ENCODE measurements at places on chromosomes 7 and 10.

GRCh38 chr10:111739125-111739873, 444.3 kb downstream of the GPAM start:
- DNase-seq = no peak

DNA sequence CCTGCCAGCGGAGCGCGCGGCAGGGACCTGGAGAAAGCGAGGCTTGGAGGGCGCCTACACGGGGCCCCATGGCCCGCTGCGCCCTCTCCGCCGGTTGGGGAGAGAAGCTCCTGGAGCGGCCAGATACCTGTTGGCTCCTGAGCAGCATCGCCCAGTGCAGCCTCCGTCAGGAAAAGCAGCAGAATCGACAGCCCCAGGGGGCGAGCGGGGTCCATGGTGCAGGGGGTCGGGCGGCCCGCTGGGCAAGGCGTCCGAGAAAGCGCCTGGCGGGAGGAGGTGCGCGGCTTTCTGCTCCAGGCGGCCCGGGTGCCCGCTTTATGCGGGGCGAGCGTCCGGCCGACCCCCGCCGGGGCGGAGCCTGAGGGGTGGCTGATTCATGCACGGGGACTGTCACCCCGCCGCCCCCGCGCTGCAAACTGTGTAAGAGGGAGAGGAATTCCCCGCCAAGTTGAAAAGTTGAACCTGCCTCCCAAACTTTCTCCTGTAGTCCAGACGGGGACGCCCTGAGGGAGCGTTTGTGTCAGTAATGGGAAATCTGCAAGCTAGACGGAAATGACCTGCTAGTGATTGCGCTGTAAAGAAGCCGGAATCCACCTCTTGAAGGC, at the start of gene TFPI2:
TFPI2 (minus strand) TSS at position 290 of the 605 bp plus-strand sequence; CDS start at position 215, 75 bp downstream.
- DNase-seq = peak; percentile 48

DNA sequence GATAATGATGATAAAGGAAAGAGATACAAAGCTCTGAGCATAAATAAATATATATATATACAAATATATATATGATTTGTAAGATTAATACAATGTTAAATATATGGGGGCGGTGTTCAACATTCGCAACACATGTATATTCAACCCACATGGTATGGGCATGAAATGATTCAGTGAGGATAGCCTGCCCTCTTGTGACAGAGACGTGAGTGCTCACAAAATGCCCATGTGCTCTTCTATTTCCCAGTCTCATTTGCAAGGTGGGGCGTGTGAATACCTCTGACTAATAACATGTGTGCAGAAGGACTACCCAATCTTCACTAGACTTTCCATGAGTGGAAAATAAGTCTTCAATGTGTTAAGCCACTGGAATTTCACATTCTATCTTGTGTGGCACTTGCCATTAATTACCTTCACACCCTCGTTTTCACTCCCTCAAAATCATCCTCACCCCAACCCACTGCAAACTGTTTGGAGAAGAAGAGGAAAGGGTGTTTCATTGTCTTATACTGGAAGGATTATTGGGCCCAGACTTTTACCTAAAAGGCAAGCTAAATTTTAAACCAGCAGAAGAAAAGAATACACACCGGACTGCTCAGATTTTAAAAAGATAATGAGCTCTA, 26.9 kb downstream of the ASAH2 start:
- DNase-seq = peak; percentile 27

DNA sequence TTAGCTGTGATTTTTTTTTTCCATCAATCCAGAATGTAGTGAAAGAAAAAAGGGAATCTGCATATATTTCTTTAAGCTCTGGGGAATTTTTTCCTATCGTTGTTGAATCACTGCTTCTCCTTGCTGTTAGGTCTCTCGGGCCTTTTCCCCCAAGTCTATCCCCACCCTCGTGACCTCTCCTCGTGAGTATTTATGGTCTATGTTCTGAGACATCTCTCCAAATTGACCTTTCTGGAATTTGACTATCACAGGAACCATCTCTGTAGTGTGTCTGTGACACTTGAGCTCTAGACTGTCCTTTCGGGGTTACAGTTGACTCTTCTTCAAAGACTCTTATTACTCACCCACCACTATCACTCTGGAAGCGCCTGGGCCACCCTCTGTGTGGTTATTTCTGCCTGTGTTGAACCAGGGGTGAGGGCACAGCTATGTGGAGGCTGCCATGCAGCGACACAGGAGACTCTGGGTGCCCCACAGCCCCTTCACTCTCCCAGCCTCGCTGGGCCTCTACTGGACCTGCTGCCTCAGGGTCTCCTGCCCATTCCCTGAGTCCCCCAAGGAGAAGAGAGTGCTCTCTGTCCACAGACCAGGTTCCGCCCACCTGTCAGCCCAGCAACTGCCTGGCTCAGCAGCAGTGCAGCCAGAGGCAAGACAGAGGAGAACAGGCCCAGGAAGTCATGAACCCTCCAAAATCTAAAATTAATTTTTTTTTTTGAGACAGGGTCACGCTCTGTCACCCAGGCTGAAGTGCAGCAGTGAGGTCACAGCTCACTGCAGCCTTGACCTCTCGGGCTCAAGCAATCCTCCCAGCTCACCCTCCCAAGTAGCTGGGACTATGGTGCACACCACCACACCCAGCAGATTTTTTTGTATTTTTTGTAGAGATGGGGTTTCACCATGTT, 45.7 kb upstream of the PTPRN2 start:
- no peak for DNase-seq

GRCh38 chr7:39623732-39624441, 515 bp downstream of the RALA start:
- DNase-seq = no peak

DNA sequence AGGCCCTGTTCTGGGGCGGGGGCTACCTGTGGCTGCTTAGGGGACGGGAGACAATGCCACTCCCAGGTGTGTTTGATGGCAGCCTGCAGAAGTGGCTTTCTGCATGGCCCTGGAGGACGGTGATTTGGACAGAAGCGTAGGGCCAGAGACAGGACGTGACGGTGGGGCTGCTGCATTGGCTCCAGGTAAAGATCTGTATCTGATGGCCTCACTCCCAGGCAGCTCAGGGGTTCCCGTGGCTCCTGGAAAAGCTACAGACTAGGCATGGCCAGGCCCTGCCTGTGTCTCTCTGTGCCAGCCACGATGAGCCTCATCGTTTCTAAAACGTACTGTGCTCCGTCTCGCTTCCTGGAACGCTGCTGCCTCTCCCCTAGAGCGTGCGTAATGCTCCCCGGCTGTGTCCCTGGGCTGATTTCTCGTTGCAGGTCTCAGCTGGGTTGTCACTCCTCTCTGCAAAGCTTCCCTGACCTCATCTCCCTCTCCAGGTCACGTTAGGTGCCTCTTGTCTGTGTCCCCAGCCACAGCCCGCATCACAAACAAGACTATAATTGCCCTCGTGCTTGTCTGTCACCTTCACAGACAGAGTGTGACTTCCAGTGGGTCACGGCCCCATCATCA, 12.6 kb downstream of the GTF2IRD1 start:
- DNase-seq = no peak

- DNase-seq = no peak
These were observed 435.7 kb upstream of the GALNT17 start for GRCh38 chr7:70696201-70696754.

DNA sequence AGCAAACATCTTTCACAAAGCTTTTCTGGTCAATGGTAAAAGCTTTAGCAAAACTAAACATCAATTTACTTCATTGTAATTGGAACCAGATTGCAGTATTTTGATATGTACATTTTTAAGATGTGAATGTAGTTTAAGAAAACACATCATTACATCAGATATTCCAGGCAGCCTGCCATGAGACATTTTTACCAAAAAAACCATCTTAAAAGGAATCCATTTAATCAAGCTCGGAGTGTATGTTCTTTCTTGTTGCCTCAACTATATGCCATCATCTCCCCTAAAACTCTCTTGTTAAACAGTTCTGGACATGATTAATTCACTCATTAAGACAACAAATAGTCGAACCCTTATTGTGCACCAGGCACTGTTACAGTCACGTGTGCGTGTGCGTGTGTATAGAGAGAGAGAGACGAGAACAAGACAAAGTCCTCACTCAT, 97.5 kb downstream of the UBE2H start:
- no peak for DNase-seq

- no peak for DNase-seq
These were observed 30.9 kb upstream of the KMT2E start for GRCh38 chr7:104983076-104983577.
